Aorta (tissue), 5 donors: ENCODE measurements at places on chromosomes 5 and 9.

DNA sequence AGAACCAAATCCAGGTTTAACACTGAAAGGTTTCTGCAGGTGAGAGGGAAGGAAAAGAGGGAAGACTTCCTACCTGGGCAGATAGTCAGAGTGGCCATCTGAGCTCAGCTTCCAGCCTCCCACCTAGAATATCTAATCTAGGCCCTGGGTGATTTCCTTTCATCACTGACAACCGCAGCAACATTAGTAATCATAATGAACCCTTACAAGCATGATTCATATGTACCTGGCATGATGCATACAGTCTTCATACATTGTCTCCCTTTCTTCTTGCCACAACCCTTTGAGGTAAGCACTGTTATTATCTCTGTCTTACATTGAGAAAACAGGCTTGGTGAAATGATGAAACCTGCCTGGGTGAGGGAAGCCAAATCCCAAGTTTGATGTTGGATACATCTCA, 13.5 kb downstream of the AFAP1L1 start:
- no peaks in the 10 kb centered on the region for H3K27me3 ChIP-seq
- no peaks in the 10 kb centered on the region for H3K36me3 ChIP-seq
- H3K4me3 ChIP-seq: no peak overlapping the region
- no peak overlapping the region for H3K27ac ChIP-seq
- peaks cover 4% of the 10 kb centered on the region for H3K4me1 ChIP-seq

- no peak for DNase-seq
- no peak overlapping the region for H3K27ac ChIP-seq
Measured at GRCh38 chr5:62310426-62311143, 4.6 kb downstream of the KIF2A start.

DNA sequence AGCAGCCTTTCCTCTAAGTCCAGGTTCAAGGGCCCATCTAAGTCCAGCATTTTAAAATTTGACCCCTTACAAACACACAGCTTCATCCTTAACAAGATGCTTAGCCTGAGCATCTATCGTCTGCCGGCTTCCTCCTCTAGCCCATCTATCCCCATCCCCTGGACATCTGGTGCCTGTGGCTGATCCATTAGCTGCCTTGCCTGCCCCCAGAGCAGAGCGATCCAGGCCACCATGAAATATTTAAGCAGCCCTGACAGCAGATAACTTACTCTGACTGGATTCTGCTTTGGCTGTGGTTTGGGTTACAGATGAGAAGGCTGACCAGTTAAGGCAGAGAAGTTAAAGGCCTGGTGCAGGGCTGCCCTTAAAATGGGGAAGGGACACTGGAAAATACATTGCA, 30.9 kb upstream of the CPEB4 start:
- peaks cover 4% of the 10 kb centered on the region for H3K4me1 ChIP-seq
- no peak overlapping the region for H3K4me3 ChIP-seq
- no peak for DNase-seq
- no peaks in the 10 kb centered on the region for H3K36me3 ChIP-seq

DNA sequence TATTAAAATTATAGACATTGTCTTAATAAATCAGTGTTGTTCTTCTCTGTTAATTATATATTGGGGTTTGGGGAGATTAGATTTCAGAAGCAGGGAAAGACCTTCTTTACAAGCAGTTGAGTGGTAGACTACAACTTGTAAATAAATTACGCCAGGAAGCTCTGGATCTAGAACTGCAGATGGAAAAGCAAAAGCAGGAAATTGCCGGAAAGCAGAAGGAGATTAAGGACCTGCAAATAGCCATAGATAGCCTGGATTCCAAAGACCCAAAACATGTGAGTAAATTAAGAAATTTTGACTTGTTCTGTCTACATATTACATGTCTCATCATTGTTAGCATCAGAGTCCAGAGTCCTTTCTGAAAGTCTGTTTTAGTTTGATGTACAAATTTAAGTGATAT, 43.5 kb downstream of the CNTRL start:
- H3K27me3 ChIP-seq: no peaks in the 10 kb centered on the region
- H3K27ac ChIP-seq: no peak overlapping the region
- H3K4me3 ChIP-seq: no peak overlapping the region
- H3K4me1 ChIP-seq: no peaks in the 10 kb centered on the region
- no peaks in the 10 kb centered on the region for H3K36me3 ChIP-seq
